ENCODE measurements at places on chromosomes 13 and 19. TPM values are rescaled to one million over a fixed set of nuclear protein-coding genes. Genes with fewer than 3 reads are reported as not detected.

SLC6A16 gene
- 6.0 TPM for total RNA-seq

ZNF616 gene
- 16.7 TPM for total RNA-seq

SELENOV gene
- not detected for total RNA-seq

ZNF561 gene
- 78.4 TPM for total RNA-seq

ATP4A gene
- not detected for total RNA-seq

IZUMO1 gene
- total RNA-seq = not detected

GRCh38 chr19:16368385-16369305, 44.0 kb downstream of the KLF2 start:
- no peak overlapping the region for H3K4me3 ChIP-seq
- peaks cover 2% of the 10 kb centered on the region for H3K27me3 ChIP-seq
- H3K27ac ChIP-seq = no peak overlapping the region
- H3K4me1 ChIP-seq = peaks cover 35% of the 10 kb centered on the region
- H3K36me3 ChIP-seq = no peaks in the 10 kb centered on the region

DNA sequence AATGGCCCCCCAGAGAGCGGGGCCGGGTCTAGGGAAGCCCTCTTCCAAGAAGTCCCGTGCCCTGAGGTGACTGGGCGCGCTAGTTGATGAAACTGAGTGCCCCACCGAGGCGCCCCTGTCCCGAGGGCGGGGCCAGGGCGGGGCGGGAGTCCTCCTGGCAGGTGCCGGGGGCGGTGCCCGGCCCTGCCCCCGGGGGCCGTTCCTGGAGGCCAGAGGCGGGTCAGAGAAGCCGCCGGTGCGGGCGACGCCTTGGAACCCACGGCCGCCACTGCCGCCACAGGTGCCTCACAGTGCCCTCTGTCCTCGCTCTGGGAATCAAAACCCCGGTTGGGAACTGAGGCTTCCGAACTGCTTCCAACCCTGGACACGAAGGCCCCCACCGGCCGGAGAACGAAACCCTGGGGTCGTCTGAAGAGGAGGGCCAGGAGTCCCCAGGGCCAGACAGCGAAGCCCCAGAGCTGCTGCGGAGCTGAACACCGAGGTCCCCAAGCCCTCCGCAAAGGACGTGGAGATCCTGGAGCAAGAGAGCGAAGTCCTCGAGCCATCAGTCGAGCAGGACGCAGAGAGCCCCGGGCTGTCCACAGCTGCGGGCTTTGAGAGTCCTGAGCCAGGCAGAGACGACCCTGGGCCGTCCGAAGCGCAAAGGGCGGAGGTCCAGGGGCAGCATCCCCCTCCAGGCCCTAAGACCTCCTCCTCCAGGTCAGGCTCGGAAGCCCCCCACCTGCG, at the start of gene MISP3:
Gene MISP3, plus strand, starts transcription at position 252 of the 726 bp plus-strand sequence. CDS start 524 bp downstream, outside the sequence.
- H3K36me3 ChIP-seq = no peaks in the 10 kb centered on the region
- peaks cover 7% of the 10 kb centered on the region for H3K4me1 ChIP-seq
- H3K27me3 ChIP-seq = no peaks in the 10 kb centered on the region
- H3K27ac ChIP-seq = peak within 1 kb of the TSS; percentile 91
- peak within 1 kb of the TSS; percentile 92 for H3K4me3 ChIP-seq
